NCI-H446 treated with DMSO at 0.1 percent for 48 hours (cell line): ENCODE measurements at places on chromosomes 7 and 10.

DNA sequence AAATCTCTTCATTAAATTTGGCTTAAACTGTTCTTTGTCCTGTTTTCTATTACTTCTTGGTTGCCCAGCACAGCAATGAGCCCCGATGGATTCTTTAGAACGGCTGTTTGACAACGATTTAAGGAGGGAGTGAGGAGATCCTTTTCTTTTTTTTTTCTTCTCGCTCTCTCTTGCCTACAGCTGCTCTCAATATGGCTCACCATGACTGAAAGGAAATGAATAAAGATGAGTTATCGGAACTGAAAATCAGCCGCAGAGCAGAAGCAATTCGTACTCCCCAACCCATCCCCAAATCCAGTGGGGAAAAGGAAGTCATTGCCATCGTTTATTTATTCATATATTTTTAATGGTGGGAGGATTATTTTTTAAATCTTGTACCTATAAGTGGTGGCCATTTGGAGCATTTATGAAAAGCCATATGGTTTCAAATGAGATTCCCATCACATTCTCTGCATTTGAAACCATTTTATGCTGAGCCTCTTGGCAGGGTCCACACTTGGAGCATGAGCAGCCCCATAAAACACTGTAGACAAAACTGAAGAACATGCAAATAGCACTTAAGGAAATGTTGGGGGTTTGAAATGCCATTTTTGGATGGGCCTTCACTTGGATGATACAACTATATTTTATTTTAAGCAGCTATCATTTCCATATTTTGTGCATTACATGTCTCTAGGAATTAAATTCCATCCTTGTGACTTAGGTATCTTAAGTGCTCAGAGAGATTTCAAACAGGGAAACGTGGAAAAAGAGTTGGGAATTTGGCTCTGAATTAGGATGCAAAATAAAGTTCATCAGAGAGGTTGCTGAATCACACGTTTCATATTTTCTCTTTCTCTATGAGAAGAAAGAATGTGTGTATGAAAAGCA is 107.7 kb upstream of the FZD1 start:
- no peak for DNase-seq

DNA sequence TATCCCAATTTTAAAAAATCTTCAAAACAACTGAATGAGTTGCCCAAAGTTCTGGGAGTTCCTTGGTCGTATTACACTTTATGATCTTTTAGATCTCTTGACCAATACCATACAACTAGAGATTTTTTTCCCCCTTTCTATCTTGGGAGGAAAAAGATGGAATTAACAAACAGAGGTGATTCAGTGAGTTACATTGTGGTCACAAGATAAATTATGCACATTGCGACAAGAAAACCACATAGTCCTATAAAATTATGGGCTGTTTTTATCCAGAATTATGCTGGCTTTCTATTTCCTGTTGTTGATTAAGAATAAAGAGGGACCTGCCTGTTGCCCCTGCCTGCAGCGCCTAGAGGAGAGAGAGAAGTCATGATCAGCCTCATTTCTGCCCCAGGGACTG is 8.2 kb upstream of the SGPL1 start:
- no peak for DNase-seq

DNA sequence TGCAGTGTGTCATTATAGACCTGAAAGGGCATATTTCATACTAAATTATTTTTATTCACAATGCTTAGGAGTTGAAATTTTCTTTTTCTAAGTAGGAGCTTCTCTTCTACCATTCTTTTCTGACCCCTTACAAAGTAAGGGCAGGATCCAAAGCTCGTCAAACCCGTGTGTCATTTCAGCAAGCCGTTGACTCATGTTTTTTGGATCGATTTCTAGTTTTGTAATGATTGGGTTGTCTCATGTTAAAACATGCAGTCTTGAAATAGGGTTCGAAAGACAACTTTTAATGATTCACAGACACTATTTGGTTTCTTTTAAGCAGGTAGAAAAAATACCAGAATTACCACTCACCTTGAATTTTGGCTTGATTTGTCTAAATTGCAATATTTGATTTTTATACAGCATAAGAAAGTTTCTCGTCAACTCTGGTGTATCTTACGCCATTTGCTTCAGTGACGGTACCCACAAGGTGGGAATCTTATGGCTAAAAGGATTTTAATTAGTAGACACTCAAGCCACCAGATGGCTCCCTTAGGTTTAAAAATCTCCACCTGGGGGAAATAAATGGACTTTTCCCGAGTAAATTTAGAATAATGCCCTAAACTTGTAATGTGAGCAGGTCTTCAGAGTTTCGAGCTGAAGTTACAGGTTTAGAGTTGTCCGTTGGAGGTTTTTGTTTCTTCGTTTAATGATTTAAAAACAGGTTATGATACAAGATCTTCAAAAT is 283.4 kb downstream of the CCDC3 start:
- no peak for DNase-seq

DNA sequence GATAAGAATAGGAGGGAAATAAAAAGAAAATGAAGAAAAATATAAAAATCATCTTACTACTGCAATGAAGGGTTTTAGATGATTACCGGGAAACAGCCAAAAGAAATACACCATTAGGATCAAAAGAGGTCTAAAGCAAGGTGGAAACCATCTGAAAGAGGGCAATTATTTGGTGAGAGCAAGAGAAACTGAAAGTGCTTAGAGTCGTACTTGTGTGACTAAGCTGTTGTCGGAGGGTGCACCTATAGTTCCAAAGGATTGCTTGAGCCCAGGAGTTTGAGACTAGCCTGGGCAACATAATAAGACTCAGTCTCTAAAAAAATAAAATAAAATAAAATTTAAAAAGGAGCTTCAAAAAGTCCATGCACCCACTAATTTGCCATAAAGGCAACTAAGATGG is 169.5 kb downstream of the DKK1 start:
- no peak for DNase-seq

DNA sequence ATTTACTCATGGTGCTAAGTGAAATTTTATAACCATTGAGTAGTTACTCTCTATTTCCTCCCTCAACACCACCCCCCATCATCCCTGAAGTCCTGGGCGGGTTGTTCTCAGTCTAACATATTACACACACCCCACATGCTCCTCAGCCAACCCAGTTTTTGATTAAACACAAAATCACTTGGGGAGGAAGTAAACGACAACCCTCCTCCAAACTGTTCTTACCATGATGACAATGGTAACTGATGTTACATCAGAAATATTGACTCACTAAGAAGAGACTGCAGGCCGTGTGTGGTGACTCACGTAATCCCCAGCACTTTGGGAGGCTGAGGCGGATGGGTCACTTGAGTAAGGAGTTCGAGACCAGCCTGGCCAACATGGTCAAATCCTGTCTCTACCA is 44.2 kb downstream of the RAB11FIP2 start:
- DNase-seq = no peak

DNA sequence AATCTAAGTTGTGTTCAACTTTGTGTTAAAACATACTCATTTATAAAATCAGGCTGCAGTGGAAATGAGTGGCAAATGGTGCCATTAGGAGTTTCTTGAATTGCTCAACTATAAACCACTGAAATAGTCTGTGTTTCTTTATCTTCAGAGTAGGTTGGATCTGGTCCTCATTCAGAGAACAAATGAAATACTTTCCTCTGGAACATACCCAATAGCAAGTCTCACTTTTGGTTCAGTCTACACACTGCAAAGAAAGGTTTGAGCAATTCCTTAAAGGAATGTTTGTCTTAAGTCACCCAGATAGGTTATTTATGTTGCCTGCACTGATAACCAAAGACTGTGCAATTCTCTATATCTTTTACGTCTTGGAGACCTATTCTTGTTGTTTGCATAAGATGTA is 62.5 kb downstream of the ABCB4 start:
- no peak for DNase-seq

- DNase-seq = no peak
Measured at GRCh38 chr10:104329735-104330134, 8.5 kb downstream of the ITPRIP start.

GRCh38 chr7:81960026-81960425 is 190.2 kb upstream of the HGF start:
- no peak for DNase-seq

GRCh38 chr10:128078136-128078969 is 47.9 kb downstream of the MKI67 start:
- DNase-seq = no peak

- DNase-seq = no peak
Measured at GRCh38 chr7:80838643-80839042, 80.2 kb downstream of the SEMA3C start.

DNA sequence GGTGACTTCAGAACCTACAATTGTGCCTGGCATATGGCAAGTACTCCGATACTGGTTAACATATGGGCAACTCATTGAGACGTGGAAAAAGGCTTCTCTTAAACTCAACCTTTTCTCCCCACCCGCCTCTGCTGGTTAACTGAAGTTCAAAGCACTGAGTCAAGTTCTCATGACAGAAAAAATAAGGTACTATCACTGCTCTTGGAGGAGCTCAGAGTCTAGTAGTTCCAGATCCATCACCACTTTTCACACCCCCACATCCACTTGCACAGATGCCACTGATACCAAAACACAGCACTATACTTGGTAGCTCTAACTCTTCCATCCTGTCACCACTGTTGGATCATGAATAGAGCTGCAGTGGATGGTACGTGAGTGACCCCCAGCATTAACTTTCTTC is 36.2 kb downstream of the CCDC6 start:
- DNase-seq = no peak

- DNase-seq = no peak
Measured at GRCh38 chr10:36608251-36608650, 517.1 kb upstream of the ANKRD30A start.

- DNase-seq = no peak
Measured at GRCh38 chr7:32066441-32066840, 3.8 kb downstream of the PDE1C start.

GRCh38 chr10:103759100-103759781 is 96.1 kb downstream of the SH3PXD2A start:
- DNase-seq = peak; percentile 57

DNA sequence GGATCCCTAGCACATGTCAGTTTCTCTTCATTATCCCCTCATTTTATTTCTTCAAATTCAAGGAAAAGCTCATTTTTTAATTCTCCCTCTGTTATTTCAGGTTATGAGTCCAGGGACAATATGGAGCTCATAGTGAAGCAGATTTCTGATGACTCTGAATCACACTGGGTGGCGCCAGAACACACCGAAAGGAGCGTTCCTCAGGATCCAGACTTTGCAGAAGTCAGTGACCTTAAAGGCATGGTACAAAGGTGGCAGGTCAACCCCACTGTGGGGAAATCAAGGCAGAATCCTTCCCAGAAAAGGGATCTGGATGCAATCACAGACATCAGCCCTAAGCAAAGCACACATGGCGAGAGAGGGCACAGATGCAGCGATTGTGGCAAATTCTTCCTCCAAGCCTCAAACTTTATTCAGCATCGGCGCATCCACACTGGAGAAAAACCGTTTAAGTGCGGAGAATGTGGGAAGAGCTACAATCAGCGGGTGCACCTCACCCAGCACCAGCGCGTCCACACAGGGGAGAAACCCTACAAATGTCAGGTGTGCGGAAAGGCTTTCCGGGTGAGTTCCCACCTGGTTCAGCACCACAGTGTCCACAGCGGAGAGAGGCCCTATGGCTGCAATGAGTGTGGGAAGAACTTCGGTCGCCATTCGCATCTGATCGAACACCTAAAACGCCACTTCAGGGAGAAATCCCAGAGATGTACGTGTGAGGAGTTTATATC is 21.4 kb downstream of the ZKSCAN5 start:
- DNase-seq = no peak

GRCh38 chr7:128692623-128693270 is 20.7 kb downstream of the GARIN1A start:
- no peak for DNase-seq

- no peak for DNase-seq
Measured at GRCh38 chr7:157664871-157665633, 328.2 kb downstream of the DNAJB6 start.

GRCh38 chr7:19932549-19933249 is 159.3 kb upstream of the TMEM196 start:
- DNase-seq = peak; percentile 6

- DNase-seq = no peak
Measured at GRCh38 chr10:130339911-130340310, 203.7 kb downstream of the GLRX3 start.

- DNase-seq = no peak
Measured at GRCh38 chr10:121983852-121984251, 5.1 kb upstream of the TACC2 start.

GRCh38 chr7:47498229-47499056 is 83.5 kb downstream of the TNS3 start:
- DNase-seq = no peak

GRCh38 chr7:18552316-18552916 is 56.9 kb downstream of the HDAC9 start:
- DNase-seq = no peak
